ENCODE measurements at places on chromosomes 5 and 9. TPM values are rescaled to one million over a fixed set of nuclear protein-coding genes. Genes with fewer than 3 reads are reported as not detected.

- DNase-seq: peak; percentile 76
These were observed 14.3 kb downstream of the DAP start for GRCh38 chr5:10746711-10747110.

The PCDHGB5 gene
- 12.1 TPM for total RNA-seq

DNA sequence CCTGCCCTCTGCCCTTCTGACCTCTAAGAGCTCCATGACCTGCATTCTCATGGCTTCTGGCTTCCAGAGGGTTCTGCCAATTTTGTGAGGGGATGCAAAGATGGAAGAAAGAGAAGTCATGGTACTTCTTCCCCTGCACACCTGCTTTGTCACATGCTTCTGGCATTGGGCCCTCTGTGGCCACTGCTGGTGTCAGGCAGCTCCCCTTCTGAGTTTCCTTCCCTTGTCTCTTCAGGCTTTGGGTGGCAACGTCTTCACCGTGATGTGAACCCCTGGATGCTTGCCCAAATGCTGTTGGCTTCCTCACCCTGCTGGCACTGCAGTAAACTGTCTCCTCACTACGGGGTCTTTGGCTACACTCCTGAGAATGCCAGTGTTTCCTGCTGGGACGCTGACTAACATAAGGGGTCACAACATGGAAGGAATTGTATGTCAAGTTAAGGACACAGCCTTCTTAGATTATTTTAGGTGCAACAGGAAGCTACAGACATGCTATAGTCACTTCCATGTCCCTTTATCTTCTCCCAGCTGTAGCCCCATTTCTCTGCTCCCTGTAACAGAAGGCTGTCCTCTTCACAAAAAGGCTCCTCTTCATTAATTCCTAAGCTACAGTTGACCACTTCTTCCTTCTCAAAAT, 8.9 kb upstream of the CLINT1 start:
- DNase-seq: no peak

- DNase-seq: no peak
These were observed 687.6 kb downstream of the CETN3 start for GRCh38 chr5:89721931-89722330.
